Stimulated activated CD4-positive, alpha-beta T cell treated with anti-CD3 and anti-CD28 coated beads, Interleukin-2, amount 100 ng/mL, for 4 hours (primary cell): ENCODE measurements at places on chromosomes 1 and 21.

- no peak for DNase-seq
Observed at GRCh38 chr1:208653426-208653825, 409.2 kb upstream of the PLXNA2 start.

GRCh38 chr1:43382027-43382779, 7.4 kb downstream of the MED8 start:
- no peak for DNase-seq

DNA sequence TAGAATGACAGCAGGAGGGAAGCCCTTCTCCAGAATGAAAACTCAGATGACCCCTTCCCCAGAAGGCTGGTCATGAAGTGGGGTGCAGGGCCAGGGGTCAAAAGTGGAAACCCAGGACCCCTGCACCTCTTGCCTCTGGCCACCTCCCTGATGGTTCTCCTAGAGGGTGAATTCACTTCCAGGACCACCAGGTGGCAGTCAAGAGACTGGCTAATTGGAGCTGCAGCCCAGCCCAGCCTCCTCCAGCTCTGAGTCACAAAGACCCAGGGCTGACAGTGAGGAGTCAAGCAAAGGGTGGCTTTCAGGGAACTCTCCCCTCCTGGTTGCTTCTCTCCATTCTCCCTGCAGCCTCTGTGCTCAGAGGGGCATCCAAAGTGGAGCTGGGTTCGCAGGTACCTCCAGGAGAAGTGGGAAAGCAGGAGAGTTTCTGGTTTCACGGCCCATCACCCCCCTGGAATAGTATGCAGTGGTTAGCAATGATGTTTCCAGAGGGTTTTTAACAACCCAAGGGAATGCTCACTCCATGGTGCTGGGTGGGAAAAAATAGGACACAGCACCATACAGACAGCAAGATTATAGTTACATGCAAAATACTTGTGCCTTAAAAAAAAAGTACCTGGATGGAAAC, 6.1 kb upstream of the EPHB2 start:
- peak; percentile 71 for DNase-seq

GRCh38 chr1:65319141-65319540, 9.8 kb downstream of the DNAJC6 start:
- no peak for DNase-seq

- DNase-seq = no peak
Observed at GRCh38 chr21:45801129-45801964, 157.8 kb downstream of the PCBP3 start.

DNA sequence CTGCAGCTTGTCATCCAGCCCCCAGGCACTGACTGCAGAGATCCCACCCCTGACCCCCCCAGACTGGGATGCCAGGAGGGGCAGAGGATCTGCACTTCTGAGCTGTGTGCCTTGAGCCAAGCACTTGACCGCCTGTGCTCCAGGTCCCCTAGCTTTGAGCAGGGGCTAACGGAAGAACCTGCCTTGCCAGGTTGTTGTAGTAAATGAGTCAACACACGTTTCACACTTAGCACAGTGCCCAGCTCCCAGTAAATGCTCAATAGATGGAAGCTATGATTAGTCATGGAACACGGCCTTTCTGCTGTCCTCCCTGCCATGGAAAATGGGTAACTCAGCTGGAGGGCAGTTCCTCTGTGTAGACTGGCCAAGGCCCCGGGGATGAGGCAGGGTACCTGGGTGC, 24.1 kb downstream of the IFFO2 start:
- no peak for DNase-seq

DNA sequence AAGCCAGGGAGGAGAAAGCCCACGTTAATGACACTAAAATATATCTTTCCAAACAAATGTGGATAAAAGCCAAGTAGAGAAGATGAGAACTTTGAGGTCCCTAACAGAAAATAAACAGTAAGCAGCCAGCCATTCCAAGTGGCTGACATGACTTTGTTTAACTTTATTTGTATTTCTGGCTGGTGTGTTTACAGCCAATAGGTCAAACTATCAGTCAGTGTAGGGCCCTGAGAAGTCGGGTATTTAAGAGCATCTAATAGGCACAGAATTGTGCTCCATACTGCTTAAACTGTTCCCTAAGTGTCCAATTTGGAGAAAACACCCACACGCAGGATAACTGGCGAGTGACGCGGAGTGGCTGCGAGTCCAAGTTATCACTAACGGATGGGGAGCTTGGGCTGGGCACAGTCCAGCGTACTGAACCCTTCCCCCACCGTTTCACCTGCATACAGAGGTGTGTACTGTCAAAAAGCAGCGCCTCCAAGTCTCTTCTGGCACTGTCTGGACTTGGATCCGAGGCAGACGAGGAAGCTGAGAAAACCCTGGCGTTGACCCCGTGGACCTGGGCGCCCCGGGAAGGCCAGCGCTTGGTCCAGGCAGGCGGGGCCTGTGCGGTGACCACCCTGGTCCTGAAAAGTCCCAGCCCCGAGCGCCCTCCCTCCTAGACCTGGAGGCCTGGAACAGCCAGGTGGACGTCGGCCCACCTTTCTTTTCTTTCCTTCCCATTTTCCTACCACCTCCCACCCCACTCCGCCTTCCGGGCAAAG, 662 bp upstream of the LGALS8 start:
- no peak for DNase-seq

- peak; percentile 2 for DNase-seq
Observed at GRCh38 chr21:41678924-41679318, 87.9 kb downstream of the RIPK4 start.

DNA sequence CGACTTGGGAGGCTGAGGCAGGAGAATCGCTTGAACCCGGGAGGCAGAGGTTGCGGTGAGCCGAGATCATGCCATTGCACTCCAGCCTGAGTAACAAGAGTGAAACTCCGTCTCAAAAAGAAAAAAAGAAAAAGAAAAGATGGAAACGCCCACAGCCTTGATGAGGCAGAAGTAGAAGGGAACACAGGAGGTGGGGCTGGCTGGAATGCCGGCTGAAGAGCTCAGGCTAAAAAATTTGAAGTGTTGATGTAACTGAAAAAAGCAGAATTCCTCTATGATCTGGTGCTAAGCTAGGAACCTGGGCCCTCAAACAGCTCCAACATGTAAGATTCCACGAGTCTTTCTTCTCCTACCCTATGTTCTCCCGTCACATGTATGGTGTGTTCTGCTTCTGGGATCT, 53.6 kb downstream of the SLC66A1 start:
- no peak for DNase-seq

DNA sequence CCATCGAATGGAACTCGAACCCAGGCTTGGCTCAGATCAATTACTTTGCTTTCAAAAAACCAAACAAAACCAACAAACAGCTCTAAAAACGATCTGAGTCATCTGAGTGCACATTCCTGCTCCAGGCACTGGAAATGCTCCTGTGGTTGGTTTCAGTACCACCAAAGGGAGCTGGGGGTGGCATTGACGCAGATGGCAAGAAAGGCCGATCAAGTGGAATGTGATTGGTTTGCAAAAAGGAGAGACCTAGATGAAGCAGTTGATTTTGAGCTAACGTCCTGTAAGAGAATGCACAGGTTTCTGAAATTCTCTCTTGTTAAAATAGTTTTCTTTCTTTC, 39.5 kb downstream of the PIK3CD start:
- no peak for DNase-seq

- no peak for DNase-seq
Observed at GRCh38 chr1:40658751-40659648, 6.5 kb downstream of the RIMS3 start.

- DNase-seq = no peak
Observed at GRCh38 chr1:93255222-93256079, 74.9 kb downstream of the CCDC18 start.

DNA sequence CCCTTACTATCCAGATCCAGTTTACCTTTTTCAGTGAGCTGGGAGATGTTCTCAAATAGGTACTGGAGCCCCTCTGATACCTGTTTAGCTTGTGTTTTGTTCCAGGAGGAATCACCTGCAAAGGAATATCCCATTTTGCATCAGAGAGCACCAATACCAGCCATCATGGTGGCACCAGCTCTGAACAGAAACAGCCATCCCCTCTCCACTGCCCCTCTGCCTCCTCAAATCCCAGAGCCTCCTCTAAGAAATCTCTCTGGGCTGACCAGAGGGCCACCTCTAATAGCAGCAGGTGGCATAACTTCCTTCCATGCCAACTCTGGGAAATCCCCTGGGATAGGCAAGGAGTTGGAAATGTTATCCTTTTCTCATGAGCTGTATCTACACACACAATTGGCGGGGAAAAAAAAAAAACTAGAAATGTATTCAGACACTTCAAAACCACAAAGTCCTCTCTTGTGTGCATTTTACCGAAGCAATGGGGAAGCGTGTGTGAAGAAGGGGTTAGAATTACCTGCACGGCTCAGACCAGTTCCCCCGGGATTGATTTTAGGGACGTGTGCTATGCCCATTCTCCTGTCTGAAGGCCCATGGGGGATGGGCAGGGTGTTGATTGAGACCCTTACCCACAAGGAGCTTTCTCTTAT, 2.4 kb downstream of the PGLYRP4 start:
- DNase-seq = no peak

- no peak for DNase-seq
Observed at GRCh38 chr1:59292562-59292961, 4.3 kb upstream of the FGGY start.

GRCh38 chr1:66022904-66023620, 230.4 kb downstream of the PDE4B start:
- no peak for DNase-seq

DNA sequence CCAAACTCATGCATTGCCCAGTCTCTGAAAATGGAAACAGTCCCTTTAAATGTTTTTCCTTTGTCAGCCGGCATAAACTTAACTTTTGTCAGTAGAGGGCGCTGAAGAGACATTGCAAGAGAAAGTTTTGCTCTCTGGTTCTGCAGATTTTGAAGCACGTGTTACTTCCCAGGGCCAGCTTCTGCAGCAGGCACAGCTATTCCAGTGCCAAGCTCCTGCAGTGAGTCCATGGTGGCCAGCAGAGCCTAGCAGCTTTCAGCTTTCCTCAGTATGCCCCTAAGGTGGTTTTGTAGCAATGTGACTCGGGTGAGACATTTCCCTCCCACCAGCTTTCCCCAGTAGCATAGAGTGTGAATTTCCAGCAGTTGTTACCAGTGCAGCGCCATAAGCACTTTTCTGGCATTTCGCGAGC, 2.6 kb upstream of the IFI44L start:
- DNase-seq = peak; percentile 43

DNA sequence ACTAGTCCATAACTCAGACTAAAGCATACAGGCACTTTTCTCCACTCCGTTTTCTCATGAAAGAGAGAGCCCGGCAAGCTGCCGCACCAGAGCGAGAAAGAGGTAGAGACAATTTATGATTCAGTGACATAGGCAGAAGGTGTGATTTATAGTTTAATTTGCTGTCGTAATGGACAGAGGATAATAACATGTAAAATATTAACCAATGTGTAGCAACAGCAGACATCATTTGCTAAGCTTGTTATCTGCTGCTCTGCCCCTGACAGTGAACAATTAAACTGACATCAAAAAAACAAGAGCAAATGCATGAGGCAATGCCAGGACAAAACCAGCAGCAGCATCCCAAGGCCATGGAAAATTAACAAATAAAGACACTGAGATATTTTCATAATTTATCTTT, 214.0 kb downstream of the ATG4C start:
- no peak for DNase-seq

GRCh38 chr1:32256473-32257226, 5.6 kb downstream of the LCK start:
- DNase-seq = no peak

DNA sequence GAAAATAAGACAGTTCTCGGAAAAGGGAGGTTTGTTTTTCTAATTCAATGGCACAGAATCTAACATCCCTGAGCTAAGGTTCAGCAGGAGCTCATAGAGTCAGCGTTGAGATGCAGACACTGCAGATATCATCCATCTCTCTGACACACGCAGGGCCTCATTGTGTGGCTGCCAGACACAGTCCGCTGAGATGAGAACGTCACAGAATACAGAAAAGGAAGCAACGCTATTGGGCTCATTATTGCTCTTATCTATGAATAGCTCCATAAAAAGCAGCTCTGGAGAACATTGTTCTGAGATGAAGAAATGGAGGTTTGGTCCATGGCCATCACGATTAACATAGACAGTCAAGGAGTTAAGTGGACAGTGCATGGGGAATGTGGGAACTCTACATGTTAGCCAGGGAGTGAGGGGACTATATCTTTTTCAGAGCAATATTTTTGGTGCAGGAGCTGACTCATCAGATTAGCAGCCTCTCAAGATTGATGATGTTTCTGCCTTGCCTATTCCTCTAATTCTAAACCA, 771.6 kb upstream of the CXADR start:
- no peak for DNase-seq

DNA sequence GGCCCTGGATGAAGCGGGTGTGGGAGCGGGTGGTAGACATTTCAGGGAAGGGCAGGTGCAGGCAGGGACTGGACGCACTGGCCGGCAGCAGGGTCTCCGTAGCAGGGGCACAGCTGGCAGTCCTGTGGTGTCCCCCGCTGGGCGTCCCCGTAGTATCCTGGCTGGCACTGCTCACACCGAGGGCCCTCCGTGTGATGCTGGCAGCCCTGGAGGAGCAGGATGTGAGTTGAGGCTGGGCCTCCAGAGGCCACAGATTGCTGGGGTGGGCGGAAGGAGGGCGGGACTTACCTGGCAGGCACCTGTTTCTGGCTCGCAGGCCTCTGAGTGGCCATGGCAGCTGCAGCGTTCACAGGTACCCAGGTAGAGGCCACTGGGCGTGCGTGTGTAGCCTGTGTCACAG, 62.3 kb downstream of the LDLRAD2 start:
- no peak for DNase-seq

DNA sequence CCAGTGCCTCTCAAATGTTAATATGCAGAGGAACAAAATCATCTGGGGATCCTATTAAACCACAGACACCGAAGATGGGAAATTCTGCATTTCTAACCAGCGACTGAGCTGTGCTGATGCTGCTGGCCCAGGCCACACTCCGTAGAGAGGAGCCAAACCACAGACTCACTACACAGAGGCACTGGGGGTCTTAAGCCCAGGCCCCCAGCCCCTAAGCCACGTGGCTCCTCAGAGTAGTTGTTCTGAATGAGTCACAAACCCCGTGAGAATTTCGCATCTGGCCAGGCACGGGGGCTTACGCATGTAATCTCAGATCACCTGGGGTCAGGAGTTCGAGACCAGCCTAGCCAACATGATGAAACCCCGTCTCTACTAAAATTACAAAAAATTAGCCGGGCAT, 2.8 kb upstream of the CELA2A start:
- no peak for DNase-seq

DNA sequence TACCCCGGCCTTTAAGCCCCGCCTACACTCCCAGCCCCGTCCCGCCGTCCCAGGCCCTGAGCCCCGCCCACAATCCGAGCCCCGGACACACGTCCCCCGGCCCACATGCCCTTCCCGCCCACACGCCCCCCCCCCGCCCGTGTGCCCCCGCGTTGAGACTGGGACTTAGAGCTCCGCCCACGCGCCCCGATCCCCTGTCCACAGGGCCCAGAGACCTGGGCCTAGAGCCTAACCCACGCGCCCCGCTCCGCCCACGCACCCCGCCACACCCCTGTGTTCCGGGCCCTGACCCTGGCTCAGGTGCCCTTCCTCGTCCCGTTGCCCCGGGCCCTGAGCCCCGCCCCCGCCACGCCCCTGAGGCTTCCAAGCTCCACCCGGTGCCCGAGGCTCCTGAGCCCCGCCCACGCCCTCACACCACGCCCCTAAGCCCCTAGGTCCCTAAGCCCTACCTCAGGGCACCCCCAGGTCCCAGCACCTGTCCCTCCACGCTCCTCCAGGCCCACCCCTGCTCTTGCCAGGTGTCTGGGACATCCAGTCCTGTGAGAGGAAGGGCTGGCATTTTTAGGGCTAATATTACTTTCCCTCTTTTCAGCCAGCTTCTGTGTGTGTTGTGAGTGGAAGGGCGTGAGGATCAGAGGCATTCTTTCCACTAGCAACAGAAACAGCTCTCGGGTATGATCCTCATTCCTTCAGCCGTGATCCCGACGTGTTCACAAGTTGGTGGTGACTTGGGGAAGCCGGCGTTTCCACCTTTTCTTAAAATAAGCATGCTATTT, 552 bp upstream of the GPR157 start:
- peak; percentile 83 for DNase-seq
